Activated CD4-positive, alpha-beta T cell treated with anti-CD3 and anti-CD28 coated beads, Interleukin-2, Interleukin-4, amounts not matched to agents 100 ng/mL and 50 ng/mL, durations not matched to agents 16 hours and 8 hours (primary cell): ENCODE measurements at places on chromosomes 3 and 15.

DNA sequence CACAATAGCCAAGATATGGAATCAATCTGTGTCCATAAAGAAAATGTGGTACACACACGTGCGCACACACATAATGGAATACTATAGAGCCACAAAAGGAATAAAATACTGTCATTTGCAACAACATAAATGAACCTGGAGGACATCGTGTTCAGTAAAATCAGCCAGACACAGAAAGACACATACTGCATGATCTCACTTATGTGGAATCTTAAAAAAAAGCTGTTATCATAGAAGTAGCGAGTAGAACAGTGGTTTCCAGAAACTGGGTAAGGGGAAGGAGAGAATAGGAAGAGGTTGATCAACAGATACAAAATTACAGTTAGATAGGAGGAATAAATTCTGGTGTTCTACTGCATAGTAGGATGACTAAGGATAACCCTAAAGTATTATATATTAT lies 11.1 kb downstream of the ATOSA start:
- DNase-seq: no peak

DNA sequence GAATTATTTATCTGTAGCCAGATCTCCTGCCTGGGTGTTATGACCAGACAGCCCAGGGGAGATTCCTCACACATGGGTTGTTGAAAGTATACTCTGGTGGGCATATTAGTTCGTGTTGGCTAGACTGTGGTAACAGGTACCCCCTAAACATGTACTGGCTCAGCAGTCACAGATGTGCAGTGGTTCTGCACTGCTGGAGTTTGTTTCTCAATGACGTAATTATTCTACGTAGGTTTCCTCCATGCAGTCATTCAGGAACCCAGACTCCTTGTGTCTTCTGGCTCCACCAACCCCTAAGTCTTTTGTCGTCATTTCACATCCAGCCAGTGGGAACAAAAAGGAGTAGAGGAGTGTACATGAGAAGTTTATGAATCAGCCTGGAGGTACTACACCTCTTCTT lies 16.2 kb downstream of the LSM3 start:
- DNase-seq: no peak

DNA sequence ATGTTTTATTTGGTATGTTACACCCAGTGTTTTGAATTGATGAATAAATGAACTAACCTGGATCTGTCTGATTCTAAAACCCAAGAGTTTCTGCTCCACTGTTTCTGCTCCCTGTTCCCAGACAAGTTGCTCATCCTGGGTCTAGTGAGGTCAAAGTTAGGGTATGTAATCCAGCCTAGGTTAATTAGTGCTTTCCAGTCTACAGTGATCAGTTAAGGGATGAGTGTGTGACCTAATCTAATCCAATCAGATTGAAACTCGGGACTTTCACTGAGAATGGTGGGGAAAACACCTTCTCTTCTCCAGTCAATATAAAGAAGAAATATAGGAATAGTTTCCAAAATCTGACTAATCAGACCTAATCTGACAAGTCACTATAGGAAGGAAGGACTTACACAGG lies 27.8 kb upstream of the RHCG start:
- no peak for DNase-seq

GRCh38 chr3:61901496-61901895 lies 340.1 kb downstream of the PTPRG start:
- DNase-seq: no peak

DNA sequence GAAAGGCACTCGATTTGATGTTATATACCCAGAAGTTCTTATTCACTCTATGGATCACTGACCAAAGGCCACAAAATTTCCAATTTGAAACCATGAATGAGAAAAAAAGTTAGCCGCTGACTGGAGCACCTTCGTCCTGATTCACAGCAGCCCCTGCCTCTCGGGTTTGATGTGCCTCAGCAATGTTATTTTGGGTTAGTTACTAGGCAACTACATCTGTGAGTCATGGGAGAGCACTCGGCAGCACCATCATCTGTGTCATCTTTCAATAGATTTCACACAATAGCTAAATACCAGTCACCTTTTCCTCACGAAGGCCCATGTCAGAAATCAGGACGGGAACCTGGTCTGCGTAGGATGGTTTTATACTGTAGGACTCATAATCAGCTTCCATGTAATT lies 269.2 kb downstream of the ZBBX start:
- no peak for DNase-seq

DNA sequence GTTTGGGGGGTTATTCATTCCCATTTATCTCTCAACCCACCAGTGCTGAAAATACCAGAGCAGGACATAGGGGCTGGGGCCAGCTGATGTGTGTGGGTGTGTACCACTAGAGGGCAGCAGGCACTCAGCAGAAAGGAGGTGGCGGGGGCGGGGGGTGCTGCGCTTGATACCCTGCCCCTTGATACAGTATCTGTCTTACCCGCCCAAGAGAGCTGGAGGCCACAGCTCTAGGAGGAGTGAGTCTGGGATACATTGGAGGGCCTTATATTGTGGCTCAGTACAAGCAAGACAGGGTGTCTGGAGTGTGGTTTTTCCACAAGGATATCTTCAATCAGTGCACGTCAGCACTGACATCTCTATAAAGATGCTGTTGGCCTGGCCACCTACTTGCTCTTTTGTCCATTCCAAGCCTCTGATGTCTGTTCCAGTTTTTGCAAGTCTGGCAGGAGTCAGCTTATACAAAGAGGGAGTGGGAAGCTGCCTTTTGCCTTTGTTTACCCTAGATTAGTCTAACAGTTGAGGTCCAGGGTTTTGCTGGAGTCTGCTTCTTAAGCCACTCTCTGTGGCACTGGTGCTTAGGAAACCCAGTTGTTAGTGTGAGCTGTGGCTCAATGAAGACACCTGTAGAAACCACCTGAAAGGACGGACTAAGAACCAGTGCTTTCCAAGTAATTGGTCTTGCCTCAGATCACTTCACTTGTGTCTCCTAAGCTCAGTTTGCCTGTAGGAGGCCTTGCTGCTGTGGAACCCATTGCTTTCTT lies 1.5 kb upstream of the RBM15B start:
- peak; percentile 55 for DNase-seq

- peak; percentile 57 for DNase-seq
Measured at GRCh38 chr3:165185707-165186327, 10.4 kb downstream of the SLITRK3 start.

DNA sequence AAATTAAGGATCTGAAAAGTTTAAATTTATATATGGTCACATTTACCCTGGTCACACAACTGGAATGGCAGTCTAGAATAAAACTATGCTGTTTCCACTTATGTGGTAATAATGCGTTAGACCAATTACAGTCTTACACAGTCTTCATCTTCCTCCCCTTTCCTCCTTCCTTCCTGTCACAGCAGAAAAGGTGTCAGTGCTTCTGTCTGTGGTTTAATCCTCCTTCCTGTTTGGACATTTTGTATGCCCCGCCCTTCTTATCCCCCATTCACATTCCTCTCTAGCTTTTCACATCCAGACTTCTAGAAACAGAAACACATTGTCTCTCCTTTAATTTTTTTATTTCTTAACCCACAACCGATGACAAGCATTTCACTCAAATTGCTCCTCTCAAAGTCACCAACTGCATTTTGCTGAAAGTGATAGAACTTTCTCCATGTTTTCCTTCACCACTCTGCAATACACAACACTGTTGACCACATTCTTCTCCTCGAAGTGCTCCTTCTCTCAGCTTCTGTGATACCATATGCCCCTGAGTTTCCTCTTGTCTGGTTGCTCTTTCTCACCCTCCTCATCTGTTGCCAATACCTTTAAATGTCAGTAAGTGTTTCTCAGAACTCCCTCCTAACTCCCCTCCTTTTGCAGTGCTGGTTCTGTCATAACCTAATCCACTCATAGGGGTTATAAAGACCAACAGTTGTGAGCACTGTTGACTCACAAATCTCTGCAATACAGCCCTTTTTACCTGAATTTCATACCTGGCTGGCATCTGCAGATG lies 271.6 kb downstream of the UBE2E2 start:
- DNase-seq: no peak

DNA sequence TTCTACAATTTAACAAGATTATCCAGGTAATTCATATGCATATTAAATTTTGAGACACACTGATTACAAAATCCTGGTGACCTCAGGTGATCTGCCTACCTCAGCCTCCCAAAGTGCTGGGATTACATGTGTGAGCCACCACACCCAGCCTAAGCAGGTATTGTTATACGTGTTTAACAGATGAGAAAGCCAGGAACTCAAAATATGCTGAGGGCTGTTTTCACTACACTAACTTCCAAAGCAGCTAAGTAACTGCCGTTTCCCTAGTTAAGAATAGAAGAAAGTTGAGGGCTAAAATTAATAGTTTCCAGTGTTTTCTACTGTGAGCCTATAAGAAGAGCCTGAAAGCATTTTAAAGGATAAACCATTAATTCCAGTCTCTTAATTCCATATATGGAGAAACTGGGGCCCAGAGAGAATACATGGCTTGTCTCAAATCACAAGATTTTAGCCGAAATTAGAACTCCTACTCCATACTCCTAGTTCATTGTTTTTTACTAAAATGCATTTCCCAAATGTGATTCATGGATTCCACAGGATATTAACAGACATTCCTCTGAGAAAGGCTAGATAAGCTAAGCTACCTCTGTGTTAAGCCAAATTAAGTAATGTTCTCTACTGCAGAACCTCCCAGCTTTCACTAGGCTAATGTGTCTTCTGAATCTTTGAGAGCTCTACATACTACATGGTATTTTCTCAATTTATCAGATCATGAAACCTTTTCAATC lies 17.0 kb upstream of the AVEN start:
- no peak for DNase-seq

DNA sequence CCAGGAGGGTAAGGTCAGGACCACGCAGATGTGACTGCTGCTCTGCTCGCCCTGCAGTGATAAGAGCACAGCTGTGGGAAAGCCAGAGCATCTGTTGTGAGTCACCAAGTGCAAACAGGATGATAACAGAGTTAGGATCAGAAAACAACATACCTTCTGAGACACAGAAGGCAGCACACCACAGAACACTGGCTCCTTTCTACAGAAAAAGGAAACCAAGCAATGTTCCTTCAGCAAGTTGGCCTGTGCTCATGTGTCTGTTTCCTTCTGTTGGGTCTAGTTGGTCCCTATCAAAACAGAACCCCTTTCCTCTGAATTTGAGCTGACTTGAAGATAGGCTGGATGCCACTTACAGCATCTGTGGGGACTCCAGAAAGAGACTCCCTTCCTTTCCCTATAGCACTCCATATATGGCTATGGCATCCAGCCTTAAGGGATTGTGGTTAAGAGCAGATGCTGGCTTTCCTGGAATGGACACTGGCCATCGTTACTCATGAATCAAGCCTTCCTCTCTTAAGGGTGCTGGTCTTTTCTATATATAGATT lies 440.7 kb upstream of the THBS1 start:
- peak; percentile 19 for DNase-seq

GRCh38 chr3:23185861-23186260 lies 17.3 kb upstream of the UBE2E2 start:
- DNase-seq: no peak

DNA sequence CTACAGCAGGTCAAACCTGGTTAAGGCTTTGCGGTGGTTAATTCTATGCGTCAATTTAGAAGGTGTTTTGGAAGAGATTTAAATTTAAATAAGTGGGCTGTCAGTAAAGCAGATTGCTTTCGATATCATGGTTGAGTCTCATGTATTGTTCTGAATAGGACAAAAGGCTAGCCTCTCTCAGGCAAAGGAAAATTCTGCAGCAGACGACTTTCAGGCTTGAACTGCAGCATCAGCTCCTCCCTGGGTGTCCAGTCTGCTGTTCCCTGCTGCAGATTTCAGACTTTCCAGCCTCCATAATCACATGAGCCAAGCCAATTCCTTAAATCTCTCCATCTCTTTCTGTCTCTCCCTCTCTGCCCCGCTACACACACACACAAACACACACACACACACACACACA lies 143.2 kb downstream of the TUSC7 start:
- DNase-seq: no peak

GRCh38 chr3:186466391-186466974 lies 77.7 kb downstream of the CRYGS start:
- no peak for DNase-seq

GRCh38 chr15:91844928-91845327 lies 8.6 kb upstream of the SLCO3A1 start:
- DNase-seq: no peak

DNA sequence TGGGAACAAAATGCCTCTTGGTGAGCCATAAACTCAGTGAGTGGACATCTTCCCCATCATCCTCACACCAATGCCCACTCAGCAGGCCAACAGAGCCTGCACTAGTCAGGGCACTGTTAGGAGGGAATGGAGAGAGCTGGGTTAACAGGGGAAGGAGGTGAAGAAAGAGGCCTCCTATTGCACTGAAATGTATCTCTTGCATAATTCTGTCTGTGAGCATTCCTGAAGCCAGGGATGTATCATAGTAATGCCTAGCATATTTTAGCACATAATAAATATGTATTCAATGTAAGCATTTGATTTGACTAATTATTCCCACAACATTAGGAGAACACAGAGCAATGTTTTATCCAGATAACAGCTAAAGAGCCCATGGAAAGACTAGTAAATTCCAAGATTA lies 81.2 kb downstream of the ANO10 start:
- DNase-seq: no peak

GRCh38 chr3:184045995-184046394 lies 6.9 kb upstream of the HTR3C start:
- no peak for DNase-seq

GRCh38 chr3:134287512-134287911 lies 36.9 kb upstream of the RYK start:
- DNase-seq: no peak

- no peak for DNase-seq
Measured at GRCh38 chr3:175020101-175020500, 161.0 kb downstream of the NAALADL2 start.

- peak; percentile 90 for DNase-seq
Measured at GRCh38 chr3:11626084-11626463, 17.6 kb downstream of the VGLL4 start.

DNA sequence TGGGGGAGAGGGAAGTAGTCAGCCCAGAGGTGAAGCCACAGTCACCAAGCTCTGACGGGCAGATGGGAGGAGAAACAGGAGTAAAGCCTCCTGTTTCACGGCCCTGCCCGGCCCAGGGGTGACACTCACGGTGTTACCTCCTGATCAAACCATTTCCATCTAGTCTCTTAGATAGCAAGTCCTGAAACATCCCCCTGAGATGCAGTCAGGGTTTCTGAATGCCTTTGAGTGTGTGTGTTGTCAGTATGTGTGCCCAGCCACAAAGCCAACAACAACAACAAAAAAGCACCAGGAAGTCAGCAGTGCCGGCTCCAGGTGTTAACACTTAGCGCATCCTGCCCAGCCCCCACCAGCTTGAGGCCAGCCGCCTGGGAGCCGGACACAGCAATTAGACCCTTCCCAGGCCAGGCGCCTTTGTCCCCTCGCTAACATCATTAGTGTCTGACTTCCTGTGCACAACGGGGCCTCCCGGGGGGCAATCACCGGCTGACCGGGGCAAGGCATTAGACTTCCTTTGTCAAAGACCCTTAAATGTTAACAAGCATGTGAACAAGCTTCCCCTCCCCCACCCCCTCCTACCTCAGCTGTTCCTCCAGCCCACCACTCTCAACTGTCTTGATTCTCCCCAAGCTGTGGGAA lies 34.5 kb downstream of the IL17RD start:
- no peak for DNase-seq
